ENCODE measurements at places on chromosomes 3 and 15.

- peak; percentile 27 for DNase-seq
Measured at GRCh38 chr3:192812743-192813383, 85.5 kb upstream of the FGF12 start.

GRCh38 chr3:134666466-134666865, 15.6 kb upstream of the KY start:
- no peak for DNase-seq

DNA sequence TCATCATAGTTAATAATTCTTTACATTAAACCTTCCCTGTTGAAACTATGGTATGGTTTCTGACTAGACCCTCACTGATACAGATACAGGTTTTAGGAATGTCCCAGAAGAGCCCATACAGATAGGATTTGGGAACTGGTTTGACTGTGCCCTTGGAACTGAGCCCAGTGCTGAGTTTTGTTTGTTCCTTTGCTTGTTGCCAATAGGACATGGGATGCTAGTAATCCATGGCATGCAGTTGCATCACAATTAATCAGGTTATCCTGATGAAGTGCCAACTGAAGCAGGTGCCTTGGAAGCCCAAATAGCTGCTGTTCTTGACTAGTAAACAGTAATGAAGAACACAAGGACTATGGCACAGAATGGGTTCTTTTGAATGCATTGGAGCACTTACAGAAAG, 230.6 kb downstream of the NEK10 start:
- no peak for DNase-seq

- DNase-seq: no peak
Measured at GRCh38 chr15:27512281-27513001, 541.5 kb downstream of the GABRG3 start.

GRCh38 chr15:62734706-62735105, 307.8 kb upstream of the TPM1 start:
- DNase-seq: no peak

- no peak for DNase-seq
Measured at GRCh38 chr3:21621181-21621651, 129.8 kb downstream of the ZNF385D start.
